NCI-H1105 (cell line): ENCODE measurements at places on chromosomes 6 and 20.

DNA sequence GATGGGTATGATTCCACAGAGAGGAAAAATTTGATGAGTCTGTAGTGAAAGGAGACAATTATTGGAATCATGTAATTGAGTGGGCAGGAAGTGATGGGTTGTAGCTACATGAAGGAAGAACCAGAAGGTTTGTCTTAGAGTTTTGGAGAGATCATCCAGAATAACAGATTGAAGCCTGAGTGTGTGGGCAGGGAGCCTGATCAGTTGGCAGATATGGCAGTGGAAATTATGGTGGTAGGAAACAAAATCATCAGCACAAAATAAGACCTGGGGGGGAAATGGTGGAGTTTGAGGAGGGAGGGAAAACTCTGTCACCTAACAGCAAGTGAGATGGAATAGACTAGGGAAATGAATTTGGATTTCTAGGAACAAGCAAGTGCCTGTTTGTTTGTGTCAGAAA, 606.6 kb upstream of the MAP3K7 start:
- DNase-seq = no peak

DNA sequence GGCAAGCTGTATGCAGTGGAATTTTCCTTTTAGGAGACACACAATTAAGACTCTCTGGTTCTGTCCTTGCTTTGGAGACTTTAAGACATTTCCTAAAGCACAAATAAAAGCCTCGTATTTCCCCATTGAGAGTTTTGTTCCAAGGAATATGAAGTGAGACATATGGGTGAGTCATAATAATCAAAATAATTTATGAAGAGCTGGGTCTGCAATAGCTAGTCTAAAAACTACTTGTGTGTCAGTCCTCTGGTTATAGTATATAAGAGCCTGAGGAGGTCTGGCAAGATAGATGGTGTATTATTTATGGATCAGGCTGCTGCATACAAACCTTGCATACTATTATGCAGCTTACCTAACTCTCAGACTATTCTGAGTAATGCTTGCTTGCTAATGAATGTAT, 142.6 kb downstream of the ADGRG6 start:
- DNase-seq = no peak

DNA sequence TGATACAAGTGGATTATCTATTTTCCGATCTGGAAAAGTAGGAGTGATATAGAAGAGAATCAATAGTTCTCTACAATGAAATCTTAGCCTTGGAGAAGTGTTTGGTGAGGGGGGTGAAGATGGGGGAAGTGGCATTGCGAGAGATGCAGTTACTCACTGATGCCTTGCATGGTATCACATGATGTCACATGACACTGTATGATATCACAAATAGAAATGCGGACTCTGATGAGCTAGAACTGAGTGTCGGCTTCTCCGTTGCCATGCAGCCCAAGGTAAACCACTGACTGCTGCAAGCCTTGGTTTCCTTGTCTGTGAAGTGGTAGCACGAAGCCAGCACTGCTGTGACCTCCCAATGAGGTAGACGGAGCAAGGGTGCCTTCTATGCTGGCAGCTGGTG, 403.3 kb upstream of the AGPAT4 start:
- DNase-seq = no peak

DNA sequence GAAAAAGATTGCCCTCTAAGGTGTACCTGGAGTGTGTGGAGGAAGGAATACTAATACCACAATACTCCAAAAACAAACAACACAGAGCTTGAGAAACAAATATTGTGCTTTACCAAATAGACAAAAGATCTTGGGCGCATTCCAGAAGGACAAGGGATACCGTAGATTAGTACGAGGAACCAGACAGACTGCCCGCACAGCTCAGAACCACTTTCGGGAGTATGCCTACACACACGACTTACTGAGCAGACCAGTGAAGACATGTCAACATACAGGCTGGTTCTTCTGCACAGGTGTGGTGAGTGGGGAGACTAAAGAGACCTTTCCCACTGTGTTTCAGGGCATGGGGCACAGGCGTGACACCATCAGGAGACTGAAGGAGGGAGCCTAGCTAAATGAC, 15.8 kb upstream of the FOXQ1 start:
- DNase-seq = no peak

DNA sequence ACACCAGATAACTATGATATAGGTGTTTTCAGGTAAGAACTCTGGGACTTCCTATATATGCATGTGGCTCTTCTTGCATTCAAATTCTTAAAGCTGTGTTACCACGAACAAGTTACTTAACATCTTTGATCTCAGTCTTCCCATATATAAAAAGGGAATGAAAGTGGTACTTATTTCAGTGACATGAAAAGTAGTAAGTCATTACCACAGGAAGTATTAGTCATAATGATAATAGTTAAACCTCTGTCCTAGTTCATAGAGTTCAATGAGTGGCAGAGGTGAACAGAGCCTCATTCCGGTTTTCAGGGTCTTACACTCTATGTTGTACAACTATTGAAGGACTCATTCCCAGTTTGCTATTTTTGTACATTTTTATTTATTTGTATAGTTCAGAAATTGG, 237.0 kb downstream of the NKAIN2 start:
- DNase-seq = no peak

- peak; percentile 91 for DNase-seq
Measured at GRCh38 chr20:43959079-43959919, 44.6 kb downstream of the TOX2 start.
